ENCODE measurements at places on chromosomes 7 and 10.

DNA sequence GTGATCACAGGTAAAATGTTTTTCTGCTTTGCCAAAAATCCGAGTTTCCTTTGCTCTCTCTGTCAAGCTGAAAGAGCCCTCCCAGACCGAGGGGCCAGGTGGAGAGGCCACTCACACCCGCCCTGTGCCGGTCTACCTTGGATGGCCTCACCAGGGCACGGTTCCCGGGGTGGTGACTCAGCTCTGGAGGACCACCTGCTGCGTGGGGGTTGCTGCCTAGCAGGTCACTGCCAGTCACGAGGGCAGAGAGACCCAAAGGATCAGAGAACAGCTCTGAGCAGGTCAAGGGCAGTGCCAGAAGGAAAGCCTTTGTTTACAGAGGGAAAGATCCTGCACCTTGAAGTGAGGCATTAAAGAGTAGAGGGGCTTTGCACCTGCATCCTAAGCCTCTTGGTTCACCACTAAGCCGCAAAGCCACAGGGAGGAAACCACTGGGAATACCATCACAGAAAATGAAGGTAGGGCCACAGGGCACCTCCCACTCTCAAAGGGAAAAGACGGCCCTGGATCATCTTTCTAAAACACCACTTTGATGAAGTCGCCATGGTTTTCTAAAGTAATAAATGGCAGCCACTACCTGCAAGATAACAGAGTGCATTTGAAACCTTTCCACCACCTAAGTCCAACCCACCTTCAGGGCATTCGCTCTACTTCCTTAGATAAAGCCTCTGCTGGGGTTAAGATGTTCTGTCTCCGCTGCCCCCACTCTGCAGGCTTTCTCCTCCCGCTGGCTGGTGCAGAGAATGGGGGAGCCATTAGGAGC lies 160.3 kb upstream of the KLF14 start:
- DNase-seq = no peak

- no peak for DNase-seq
Observed at GRCh38 chr10:129522041-129522585, 55.1 kb downstream of the MGMT start.

DNA sequence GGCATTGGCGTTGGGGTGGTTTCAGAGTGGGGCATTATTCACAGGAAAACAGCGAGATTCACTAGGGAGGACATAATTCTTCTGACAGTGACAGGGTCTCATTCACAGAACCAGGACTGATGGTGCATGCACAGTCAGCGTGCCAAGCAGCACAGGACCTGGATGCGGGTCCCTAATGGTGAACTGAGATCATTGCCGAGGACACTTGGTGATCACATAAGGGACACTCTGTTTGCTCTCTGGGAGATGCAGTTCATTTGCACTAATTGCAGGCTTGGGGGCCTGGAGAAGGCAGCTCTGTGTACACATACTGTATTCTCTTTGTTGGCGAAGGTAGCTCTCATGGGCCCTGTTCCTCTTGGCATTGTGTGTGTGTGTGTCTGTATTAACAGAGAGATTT lies 716.1 kb downstream of the PHTF2 start:
- no peak for DNase-seq

DNA sequence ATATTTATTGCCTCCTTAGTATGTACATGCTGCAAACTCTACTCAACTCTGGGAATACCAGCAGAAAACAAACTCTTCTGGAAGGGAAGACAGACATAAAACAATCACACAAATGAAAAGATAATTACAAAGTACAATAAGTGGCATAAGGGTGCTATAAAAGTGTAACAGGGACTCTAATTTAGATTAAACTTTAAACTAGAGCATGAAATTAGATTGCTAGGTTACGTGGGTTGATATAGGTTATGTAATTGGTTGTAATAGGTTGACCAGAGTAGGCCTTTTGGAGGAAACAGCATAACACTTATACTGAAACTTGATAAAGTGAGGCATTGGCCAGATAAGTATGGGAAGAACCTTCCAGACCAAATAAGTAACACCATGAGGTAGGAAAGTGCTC lies 26.2 kb upstream of the DKK1 start:
- DNase-seq = no peak

GRCh38 chr7:112497481-112497880 lies 16.7 kb downstream of the LSMEM1 start:
- no peak for DNase-seq

GRCh38 chr10:99711129-99711719 lies 20.7 kb downstream of the COX15 start:
- DNase-seq = no peak

GRCh38 chr10:47438857-47439474 lies 44.9 kb downstream of the ANXA8 start:
- DNase-seq = no peak

DNA sequence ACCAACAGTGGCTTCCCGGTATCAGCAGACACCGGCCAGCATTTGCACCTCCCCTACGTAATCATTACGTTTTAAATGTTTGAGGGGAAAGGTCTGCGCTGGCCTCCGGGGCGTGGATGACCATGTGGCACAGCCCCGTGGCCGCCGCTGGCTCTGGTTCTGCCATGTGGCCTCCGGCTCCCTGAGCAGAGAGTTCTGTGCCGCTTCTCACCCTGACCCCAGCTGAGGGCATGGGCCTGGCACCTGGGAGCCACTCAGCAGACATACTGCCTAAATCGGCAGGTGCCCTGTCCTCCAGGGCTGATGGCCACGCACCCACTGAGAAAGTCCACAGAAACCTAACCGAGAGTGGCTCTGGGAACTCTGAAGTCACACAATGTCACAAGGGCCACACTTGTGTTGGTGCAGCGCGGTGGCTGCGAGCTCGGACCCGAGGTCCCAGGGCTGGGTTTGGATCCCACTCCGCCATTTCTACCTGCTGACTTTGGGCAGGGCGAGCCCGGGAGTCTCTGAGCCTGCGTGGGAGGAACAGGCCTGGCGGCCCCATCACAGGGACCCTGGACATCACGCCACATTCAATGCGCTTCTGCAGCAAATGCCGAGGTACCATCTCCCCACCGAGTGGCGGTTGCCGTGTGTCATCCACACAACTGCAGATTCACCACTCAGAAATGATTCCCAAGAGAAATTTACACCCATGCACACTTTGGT lies 25.3 kb downstream of the CFAP46 start:
- DNase-seq = no peak

DNA sequence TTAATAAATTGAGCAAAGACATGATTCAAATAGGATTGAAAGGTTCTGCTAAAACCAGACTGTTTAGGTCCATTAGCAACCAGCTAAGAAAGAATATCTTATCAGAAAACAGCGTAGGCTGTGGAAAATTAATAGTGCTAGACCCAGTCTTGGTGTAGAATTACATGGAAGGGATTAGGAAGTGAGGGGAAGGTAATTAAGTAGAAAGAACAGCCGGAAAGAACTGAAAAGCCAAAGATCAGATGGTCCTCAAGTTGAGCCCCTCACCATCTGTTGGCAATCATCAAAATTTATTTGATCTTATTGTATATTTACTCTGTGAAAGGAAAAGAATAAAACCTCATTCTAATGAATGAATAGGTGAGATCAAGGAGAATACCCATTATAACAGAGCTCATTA lies 50.1 kb downstream of the COL1A2 start:
- DNase-seq = no peak

DNA sequence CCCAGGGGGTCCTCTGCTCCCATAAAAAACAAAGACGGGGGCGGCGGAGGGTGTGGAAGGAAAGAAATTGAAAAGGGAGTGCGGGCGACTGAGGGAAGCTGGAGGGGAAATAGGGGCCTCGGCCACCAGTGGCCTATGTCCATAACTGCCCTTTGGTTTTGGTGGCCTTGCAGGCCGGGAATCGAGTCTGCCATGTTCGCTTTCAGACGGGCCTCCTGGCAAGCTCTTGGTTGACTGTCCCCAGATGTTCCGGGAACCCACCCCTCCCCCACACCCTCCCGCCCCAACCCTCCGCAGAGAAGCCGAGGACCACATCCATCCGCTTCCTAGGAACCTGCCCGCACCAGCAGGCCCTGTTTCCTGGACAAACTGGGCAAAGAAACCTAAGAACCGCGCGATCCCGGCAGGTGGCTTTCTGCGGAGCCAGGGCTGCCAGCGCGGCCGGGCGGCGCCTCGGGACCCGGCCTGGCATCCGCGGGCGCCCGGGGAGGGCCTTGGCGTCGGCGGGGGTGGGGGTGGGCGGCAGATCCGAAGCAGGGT lies 20.0 kb upstream of the GATA3 start:
- DNase-seq = no peak

DNA sequence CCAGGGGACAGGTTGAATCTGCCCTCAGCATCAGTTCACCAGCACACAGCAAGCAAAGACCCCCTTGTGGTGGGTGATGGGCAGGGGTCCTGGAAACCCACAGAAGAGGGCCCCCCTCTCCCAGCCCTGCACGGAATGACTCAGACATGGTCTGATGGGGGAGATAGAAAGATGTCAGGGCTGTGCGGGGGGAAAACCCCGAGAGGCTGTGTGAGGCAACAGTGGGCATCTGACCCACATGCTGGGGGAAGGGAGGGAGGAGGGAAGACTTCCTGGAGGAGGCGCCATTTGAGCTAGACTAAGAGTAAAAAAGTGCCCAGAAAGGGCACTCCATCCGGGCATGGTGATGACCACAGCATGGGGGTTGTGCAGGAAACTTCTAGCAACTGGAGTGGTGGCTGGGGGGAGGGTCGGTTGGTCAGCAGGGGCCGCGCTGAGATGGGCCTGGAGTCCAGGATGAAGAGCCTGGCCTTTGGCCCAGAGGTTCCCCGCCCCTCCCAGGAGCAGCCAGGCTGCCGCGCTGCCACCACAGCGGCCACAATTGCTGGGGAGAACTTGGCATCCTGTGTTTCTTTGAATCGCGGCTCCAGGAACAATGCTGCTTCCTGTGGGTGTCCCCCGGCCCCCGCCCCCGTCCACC lies 2.5 kb downstream of the LFNG start:
- DNase-seq = no peak

GRCh38 chr10:85786401-85786899 lies 580.1 kb downstream of the GRID1 start:
- DNase-seq = no peak

DNA sequence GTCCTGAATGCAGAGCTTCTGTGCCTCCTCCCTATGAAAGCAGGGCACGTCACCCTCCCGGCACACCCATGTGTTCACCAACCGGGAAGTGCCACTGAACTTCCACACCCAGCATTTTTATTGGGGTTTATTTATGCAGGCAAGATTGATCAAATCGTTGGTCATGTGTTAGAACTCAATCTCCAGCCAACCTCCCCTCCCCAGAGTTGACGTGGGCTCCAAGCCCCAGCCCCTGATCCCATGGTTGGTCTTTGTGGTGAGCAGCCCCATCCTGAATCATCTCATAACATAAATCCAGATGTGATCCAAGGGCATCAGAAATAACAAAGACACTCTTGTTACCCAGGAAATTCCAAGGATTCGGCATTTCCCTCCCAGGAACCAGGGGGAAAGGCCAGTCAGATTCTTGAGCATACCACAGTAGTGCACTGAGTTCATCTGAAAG lies 151.2 kb downstream of the TPST1 start:
- no peak for DNase-seq

DNA sequence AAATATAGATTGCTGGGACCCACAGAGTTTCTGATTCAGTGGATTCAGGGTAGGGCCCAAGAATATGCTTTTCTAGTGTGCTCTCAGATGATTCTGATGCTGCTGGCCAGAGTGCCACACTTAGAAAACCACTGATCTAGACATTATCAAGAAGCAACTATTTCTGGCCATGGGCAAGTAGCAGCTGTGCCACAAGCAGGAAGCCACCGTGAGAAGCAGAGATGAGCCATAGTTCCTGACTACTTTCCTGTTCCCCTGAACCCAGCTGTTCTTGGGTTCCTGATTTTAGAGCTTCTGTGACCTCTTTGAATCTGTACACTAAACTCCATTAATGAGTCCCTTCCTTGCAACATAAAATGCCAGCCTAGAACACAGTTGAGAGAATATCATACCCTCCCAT lies 38.1 kb upstream of the PIK3AP1 start:
- no peak for DNase-seq

DNA sequence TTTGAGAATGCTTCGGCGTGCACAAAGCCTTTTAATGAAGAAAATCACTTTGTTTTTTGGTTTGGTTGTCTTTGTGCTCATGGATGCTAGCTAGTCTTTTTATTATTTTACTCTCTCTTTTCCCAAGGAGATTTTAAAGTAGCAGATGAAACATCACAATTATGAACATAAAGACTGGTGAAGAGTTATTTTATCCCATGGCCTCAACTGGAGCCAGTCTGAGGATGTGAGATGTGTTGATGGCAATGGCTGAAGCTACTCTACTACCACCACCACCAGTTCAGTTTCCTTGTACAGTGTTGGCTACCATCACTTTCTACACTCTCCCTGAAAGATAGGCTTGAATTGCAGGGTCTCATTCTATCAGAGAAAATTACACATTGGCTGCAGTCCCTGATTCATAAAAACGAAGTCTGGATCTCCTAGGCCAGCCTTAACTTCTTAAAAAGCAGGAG lies 494 bp upstream of the HERC4 start:
- no peak for DNase-seq

DNA sequence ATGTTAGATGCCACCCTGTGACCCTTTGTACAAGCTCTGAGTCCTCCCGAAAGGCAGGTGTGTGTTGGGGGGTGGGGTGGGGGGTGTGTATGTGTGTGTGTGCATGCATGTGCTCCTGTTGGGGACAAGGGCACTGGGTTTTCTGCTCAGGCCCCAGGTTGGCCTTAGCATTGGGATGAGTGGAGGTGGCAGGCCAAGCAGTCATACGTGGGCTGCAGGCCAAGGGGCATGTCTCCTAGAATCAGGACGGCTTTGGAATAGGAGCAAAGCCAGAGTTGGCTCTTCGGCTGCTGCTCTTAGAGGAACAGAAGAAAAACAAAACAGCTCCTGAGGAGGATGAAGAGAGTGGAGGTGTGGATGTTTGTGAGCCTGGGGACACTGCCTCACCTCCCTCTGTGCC lies 26.0 kb downstream of the HSPA12A start:
- no peak for DNase-seq

- DNase-seq = no peak
Observed at GRCh38 chr10:83476211-83476610, 663.1 kb upstream of the GHITM start.

All from stimulated activated CD8-positive, alpha-beta memory T cell treated with anti-CD3 and anti-CD28 coated beads, Interleukin-2, amount 100 ng/mL, for 1 hour (primary cell).